ENCODE measurements at places on chromosomes 1 and 21.

GRCh38 chr1:202237052-202237451, 43.5 kb downstream of the LGR6 start:
- DNase-seq, result no peak

GRCh38 chr1:224734261-224734935, 118.3 kb downstream of the CNIH3 start:
- DNase-seq, result no peak

- DNase-seq, result no peak
Observed at GRCh38 chr1:178796013-178796412, 71.0 kb downstream of the RALGPS2 start.

GRCh38 chr1:30023339-30024022, 699.9 kb downstream of the MATN1 start:
- DNase-seq, result no peak

- no peak for DNase-seq
Observed at GRCh38 chr1:53811414-53811851, 26.7 kb downstream of the NDC1 start.

Measured in activated CD4-positive, alpha-beta T cell treated with anti-CD3 and anti-CD28 coated beads for 24 hours (primary cell).